ENCODE measurements at places on chromosomes 6 and 20.

- no peak for ATAC-seq
Observed at GRCh38 chr6:83378621-83379388, 52.0 kb downstream of the ME1 start.

GRCh38 chr6:35091346-35092083, 49.6 kb downstream of the TCP11 start:
- ATAC-seq: no peak

DNA sequence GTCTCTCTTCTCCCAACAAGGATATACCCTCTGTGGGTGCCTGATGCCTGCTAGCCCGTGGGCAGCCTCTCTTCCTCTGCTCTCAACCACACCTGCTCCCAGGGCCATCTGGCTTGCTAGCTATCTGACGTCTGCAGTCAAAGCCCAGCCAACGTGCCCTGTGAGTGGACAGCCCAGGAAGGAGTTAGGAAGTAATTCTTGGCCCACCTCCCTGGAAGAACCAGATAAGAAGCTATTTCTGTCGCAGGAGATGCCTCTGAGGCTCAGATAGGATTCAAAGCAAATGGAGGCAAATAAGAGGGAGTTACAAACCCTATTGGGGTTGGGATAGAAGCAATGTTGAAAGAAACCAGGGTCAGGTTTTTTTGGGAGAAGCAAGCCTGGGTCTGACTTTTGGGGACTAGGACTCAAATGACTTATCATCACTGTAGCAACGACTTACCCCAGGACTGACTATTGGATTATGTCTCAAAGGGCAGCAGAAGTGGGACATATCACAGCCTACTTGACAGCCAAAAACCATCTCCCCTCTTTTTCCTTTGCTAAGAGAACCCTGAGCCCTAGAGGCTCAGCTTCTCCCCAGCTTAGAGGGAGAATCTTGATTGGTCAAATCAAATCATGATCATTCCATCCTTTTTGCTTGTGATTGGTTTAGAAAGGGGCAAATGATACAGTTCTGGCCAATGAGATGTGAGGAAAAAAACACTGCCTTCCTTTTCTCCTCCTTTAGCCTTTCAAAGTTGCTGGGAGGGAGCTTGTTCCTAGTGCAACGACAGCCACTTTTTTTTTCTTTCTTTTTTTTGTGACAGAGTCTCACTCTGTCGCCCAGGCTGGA, 18.0 kb upstream of the CDK5RAP1 start:
- no peak for ATAC-seq

DNA sequence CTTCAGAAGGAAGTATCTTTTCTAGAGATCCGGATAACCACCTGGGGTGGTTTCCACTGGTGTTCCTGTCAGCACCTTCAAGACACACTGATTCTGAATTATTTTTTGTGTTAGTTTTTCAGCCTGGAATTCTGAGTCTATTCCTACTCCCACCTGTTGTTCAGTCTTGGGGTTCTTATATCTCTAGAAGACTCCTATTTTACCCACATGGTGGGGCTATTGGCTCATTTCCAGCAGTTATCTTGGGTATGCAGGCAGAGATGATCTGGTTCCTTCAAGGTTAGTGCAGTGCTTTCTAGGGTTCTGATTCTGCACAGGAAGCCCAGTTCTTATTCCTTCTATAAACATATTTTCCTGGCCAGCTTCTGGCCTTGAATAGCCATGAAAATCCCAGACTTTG, 175.6 kb upstream of the PDE7B start:
- ATAC-seq: no peak

GRCh38 chr6:45896783-45897441, 118.7 kb downstream of the CLIC5 start:
- ATAC-seq: no peak
